ENCODE measurements at places on chromosomes 4 and X.

DNA sequence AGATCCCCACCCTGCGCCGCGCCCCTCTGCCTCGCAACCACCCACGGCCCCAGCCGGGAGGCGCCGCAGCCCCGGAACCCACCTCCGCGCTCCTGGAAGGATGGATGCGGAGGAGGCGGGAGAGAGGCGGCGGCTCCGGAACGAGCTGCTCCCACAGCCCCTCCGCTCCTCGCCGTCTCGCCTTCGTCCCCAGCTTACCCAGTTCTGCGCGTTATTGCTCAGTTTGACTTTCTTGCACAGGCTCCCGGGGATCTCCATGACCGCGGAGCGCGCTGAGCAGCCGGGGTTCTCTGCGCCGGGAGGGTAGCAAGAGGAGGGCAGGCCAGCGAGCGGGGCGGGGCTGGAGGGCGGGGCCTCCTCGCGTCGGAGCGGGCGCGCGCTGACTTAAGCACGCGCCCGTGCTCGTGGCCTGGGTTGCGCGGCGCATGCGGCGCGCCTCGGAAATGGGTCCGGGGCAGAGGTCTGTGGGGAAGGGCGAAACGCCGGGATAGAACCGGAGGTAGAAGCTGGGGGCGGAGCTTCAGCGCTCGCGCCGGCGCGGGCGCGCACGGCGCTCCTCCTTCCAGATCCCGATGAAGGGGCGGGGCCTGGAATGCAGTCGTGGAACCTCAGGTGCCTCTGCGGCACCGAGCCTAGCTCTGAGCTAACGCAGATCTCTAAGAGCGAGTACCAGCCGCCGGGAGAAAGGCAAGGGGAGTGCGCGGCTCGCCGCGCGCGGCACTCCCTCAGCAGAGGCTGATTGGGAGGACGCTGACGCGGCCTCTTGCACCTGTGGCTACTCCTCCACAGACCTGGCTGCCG is at the start of gene PAPSS1:
TSS of gene PAPSS1 (minus strand) at position 313 of the 801 bp plus-strand sequence. CDS start at position 258, 55 bp downstream.
- DNase-seq: peak; percentile 96

DNA sequence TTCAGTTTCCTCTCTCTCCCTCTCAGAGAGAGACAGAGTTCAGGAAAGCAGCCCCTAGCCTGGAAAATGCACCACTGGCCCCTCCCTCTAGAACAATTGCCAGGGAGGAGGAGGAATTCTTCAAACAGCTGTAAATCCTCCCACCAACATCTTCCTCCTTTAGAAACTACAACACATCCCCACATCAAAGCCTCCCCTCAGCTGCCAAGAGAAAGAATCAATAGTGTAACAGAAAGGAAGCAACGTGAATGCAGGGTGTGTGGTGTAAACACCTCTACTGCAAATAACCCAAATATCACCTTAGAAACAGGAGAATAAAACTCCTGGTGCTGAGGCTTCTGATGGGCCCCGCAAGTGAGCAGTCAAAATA is 249.9 kb upstream of the GATB start:
- DNase-seq: peak; percentile 33

- peak; percentile 2 for DNase-seq
Observed at GRCh38 chrX:148609515-148610327, 109.3 kb downstream of the AFF2 start.

DNA sequence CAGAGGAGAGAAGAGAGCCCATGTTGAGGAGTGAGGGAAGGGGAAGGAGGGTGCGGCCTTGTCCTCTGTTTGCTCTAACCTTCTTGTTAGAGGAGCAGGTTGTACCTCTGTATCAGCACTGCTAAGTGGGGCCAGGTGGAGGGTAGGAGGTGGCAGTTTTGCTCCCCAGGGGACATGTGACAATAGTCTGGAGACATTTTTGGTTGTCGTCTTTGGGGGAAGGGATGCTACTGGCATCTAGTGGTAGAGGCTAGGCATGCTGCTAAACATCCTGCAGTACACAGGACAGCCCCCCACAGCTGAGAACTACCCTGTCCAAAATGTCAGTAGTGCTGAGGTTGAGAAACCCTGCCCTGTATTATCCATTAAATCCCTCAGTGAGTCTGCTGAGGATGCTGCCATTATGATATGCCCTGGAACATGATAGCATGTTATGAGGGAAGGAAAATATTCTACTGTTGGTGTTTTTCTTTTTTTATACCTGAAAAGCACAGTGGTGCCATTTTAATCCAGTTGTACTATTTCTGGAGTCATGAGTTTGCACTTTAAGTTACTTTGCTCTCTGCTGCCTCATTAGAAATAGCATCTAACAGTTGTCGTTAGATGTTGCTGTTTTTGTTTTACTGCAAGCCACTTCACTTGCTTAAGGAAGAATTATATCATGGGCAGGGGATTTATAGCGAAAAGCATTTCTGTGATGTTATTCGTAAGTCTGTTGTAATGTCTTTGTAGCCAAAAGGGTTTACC is 90.6 kb downstream of the LRP2BP start:
- DNase-seq: no peak

DNA sequence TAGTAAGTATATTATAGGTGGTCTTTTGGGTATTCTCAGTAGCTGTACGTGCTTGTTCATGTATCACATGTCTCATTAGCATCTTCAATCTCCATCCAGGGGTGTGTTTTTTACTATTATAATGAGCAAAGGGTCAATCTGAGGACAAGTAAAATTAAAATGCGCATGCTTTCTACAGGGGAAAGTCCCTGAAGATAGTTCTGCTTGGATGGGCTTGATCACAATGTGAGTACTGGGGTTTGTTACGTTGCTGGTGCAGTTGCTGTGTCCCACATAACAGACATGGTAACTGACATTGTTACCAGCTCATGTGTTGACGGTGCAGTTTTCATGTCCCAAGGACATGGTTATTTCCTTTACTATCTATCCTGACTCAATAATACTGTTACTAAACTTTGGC is 65.9 kb downstream of the UCHL1 start:
- DNase-seq: no peak

DNA sequence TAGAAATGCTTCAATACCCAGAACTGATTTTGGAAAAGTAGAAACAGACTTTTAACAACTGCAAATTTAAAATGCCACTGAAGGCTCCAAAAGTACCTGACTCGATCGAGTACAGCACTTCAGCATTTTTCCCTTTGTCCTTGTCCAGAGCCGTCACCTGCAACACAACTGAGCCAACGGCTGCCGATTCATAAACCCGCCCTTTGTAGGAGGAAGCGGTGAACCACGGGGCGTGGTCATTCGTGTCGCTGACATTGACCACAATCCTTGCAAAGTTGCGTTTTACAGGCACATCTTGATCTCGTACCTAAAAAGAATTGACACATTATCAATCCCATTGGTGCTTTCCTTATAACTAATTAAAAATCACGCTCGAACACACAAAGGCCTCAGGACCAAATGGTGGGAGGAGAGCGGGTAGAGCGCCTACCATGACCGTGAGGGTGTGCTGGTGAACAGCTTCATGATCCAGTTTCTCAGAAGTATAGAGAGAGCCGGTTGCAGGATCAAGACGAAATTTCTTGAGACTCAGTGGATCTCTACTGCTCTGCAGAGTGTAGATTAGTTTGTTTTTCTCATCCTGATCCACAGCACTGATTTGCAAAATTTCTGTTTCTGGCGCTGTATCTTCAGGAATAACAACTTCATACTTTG is 72.8 kb upstream of the MTNR1A start:
- DNase-seq: no peak

DNA sequence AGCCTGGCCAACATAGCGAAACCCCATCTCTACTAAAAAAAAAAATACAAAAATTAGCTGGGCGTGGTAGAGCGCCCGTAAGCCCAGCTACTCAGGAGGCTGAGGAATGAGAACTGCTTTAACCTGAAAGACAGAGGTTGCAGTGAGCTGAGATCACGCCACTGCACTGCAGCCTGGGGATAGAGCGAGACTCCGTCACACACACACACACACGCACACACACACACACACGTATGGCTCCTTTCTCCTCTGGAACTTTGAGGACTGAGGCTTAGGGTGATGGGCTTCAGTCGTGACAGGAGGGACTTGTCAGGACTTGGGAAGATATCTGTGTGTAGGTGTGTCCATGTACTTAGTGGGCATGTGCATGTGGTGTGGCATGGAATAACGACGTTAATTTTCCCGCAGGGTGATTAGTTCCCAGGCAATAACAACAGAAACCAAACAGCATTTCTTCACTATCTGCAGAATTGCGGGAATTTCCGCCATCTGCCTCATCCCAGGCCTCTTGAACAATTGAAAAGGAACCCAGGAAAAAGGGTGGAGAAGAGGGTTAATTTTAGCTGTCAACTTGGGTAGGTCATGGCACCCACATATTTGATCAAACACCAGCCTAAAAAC is 47.7 kb downstream of the RWDD4 start:
- no peak for DNase-seq

- DNase-seq: peak; percentile 37
Observed at GRCh38 chrX:72094894-72095293, 36.8 kb downstream of the RTL5 start.

- no peak for DNase-seq
Observed at GRCh38 chrX:137033774-137034507, at the start of gene GPR101. GPR101 (minus strand) TSS chrX:137033995; CDS start chrX:137031674, 2,321 bp downstream.

DNA sequence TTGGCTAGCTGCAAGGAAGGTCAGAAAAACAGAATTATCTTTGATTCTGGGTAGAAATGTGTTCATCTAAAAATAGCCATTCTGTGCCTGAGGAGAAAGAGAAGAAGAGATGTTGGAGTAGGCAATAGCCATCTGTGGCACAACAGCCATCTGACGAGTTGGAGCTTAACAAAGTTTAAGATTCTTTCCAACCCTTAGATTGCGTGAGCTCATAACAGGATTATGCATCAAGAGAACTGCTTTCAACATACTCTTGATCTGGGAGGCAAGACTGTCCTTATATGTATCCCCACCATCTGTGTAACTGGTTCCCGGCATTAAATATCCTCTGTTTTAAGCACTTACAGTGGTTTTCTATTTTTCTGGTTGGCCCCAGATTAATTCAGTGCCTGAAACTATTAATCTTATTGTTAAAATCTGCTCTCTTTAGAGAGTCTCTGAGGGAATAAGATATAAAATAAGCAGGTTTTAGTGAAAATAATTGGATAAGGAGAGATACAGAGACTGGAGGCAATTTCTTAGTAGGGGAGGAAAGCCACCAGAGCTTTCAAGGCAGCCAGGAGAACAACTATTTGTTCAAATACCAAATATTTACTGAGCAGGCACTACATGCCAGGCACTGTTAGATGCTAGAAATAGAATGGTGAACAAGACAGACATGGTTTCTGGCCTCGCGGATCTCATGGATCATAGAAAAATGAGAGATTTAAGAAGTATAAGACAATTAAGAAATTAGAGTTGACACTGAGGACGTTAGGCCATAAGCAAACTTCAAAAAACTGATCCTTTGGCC is 398.0 kb downstream of the SMARCA1 start:
- DNase-seq: no peak

- peak; percentile 13 for DNase-seq
Observed at GRCh38 chr4:118033148-118034052, 886 bp upstream of the NDST3 start.

- DNase-seq: peak; percentile 37
Observed at GRCh38 chr4:27016551-27016950, 155.9 kb downstream of the STIM2 start.

- peak; percentile 78 for DNase-seq
Observed at GRCh38 chr4:74267998-74268606, 40.2 kb upstream of the EPGN start.

GRCh38 chr4:185318679-185319078 is 77.0 kb downstream of the LRP2BP start:
- no peak for DNase-seq

GRCh38 chrX:103730796-103731493 is 20.2 kb downstream of the TMEM31 start:
- peak; percentile 87 for DNase-seq

DNA sequence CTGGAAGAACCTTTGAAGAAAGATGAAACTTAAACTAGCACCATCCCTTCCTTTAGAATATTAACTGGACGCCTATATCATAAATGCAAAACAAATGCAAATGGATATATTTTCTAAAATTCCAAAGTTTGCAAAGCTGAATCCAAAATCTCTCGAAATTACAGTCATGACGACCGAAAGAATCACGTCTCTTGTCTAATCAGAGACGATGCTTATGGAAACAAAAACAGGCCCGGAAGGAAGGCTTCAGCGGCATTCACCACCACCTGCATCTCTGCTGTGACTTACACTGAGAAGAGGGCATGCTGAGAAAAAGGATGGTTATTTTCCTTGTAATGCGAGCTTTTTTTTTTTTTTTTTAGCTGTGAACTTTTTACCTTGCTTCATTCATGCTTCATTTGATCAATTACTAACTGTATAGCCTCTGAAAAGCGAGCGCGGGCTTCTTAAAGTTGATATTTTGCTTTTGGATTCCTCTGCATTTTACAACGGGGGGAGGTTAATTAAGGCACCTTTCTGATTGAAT is 209.3 kb downstream of the SOWAHB start:
- no peak for DNase-seq

- DNase-seq: no peak
Observed at GRCh38 chrX:98194036-98194435, 1310.3 kb downstream of the RPA4 start.

- no peak for DNase-seq
Observed at GRCh38 chr4:134421734-134422133, 220.1 kb upstream of the PABPC4L start.

DNA sequence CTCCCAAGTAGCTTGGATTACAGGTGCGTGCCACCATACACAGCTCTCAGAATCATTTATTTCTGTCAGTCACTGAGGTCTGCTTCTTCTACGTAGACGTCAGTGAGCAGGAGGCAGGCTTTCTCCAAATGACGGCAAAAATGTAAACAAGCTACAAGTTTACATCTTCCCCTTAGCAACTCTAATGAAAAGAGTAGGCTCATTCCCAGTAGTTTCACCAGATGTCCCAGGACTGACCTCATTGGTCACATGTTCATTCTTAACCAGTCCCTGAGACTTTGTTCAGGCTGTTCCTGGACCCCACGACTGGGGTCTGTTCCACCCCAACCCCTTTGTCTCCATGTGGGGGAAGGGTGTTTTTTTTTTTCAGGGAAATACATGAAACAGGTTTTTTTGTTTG is 67.1 kb downstream of the TENM3 start:
- DNase-seq: no peak

DNA sequence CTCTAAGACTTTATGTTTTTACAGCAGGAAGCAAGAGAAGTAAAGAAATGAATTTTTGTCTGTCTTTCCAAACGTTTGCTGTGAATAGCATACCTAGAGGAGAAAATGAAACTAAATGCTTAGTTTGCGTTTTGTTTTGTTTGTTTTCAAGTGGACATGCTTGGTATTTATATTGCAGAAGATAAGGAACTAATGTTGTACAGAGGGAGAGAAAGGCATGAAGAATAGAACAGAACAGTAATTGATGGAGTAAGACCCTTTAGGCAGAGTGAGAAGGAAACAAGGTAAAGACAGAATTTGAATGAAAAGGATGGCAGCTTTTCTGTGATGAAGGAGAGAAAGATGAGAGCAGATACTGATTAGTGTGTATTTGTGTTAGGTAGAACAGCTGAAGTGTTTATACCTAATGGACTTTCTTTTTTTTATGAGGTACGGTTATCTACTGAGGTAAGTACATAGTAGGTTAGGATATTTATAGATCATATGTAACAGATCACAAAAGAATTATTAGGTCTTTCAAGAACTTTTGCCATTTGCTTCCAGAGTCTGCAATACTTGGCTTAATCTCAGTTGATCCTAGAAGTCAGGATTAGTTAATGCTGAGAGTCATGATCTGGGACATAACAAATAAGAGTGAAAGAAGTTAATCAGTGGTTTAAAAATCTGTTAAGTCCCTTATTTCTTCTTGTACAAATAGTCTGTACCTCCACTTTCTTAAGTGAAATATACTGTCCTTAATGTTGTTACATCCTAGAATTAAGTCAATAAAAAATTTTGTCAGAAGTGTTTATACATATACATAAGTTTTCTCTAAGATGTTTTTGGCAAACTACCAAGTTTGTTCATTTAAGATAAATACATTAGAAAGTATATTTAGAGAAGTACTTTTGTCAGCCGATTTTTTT is 36.8 kb downstream of the FABP2 start:
- peak; percentile 33 for DNase-seq

- no peak for DNase-seq
Observed at GRCh38 chr4:80412322-80412721, 76.8 kb downstream of the CFAP299 start.
